ENCODE measurements at places on chromosomes 7 and 10.
A peak's percentile ranks its signal among the peaks of the same experiment; 100 is the strongest.

DNA sequence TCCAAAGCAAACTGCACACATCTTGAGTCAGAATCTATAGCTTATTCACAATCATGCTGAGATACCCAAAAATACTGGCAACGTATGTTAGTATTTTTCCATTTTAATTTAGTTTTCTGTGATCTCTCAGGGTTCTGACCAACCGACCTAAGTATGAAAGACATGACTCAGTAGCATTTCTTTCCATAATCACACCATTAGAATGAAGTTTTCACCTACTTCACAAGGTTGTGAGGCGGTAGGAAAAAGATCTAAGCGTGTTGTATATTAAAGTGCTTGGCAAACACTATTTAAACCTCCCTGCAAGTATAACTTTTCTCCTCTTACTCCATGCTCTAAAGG is 49.1 kb downstream of the PLCE1 start:
- no peak for DNase-seq

DNA sequence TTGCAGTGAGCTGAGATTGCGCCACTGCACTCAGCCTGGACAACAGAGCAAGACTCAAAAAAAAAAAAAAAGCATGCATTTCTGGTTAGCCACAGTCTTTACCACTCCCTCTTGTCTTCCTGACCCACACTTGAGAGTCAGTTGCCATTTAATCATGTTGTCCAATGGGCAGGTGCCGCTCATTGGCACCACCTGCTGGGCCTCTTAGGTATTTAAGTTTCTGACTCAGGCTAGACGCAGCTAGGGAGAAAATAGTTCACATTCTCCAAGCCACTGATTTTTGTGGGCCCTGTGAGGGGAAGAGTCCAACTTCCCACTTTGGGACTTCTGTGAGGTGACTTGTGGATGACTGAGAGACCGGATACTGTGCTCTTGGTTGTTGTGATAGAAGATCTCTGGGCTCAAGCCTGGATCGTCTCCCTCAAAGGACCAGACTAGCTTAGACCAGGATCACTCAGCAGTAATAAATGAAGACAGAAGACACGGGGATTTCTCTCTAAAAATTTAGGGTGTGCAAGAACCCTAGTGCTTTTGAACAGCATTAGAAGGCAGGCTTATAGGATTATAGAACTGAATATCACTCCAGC is 26.8 kb upstream of the SORCS3 start:
- DNase-seq, result peak; percentile 7

DNA sequence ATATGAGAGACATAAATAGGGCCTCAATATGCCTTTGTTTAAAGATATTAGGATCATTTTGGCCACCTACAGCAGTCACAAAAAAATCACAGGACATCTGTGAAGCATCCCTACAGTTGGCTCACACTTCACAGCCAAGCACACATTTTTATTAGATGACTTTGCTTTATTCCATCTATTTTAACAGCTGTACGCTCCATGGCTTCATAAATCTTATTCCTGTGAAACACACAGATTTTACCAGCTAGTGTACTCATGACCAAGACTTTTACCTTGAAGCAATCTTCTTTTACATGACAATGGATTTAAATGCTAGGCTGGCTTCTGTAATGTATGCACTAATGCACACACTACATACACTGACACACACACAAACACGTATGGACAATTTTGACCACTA is 254.8 kb upstream of the PITRM1 start:
- DNase-seq, result peak; percentile 55

- no peak for DNase-seq
Measured at GRCh38 chr7:77352665-77353406, 63.3 kb downstream of the GSAP start.

DNA sequence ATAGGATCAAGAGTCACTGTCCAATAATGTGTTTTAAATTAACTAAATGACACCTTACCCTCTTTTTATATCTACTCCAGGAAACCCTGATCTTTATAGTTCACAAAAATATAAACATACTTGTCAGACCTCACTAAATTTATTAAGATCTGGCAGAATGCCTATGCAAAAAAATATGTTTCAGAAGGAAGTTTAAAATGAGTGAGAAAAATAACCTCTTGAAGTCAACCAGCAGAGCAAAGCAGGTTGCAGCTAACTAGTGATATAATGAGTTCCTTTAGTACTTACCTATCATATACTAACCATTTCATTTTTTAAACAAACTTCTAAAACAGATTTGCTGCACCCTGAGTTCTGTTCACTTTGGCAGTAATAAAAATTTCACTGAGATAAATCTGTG is 14.0 kb upstream of the HGF start:
- DNase-seq, result no peak

DNA sequence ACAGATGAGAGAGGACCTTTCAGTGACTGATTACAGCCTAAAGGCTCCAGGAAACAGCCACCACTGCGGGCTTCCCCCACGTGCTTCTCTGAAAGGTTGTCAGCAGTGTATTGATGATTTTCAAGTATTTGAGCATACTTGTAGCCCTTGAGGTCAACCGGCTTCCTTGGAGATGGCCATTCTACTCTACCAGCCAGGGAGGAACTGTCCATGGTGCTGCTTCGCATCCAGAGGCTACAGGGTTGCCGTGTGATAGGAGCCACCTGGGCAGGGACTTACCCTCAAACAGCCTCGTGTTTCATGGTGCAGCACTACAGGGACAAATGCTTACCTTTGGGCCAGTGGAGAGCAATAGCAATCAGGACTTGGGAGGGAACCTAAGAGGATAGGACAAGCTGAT is 179.5 kb downstream of the DPP6 start:
- DNase-seq, result no peak

DNA sequence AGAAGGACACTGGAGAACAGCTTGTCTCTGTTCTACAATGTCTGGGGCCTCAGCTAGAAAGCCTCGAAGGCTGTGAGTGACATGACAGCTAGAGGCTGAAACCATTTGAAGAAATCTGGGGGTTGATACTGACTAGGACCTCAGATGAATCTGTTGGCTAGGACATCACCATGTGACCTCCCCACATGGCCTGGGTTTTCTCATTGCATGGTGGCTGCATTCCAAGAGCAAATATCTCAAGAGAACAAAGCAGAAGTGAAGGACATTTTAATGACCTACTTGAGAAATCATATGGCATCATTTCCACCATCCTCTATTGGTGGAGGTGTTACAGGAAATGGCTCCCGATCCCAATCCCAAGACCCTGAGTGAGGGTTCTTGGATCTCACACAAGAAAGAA is 450.6 kb upstream of the AUTS2 start:
- DNase-seq, result no peak

GRCh38 chr10:4725917-4726606 is 99.9 kb upstream of the AKR1E2 start:
- peak; percentile 90 for DNase-seq

GRCh38 chr7:135774284-135774683 is 25.7 kb upstream of the FAM180A start:
- peak; percentile 71 for DNase-seq

- DNase-seq, result no peak
Measured at GRCh38 chr10:127315888-127316287, 119.5 kb upstream of the INSYN2A start.

DNA sequence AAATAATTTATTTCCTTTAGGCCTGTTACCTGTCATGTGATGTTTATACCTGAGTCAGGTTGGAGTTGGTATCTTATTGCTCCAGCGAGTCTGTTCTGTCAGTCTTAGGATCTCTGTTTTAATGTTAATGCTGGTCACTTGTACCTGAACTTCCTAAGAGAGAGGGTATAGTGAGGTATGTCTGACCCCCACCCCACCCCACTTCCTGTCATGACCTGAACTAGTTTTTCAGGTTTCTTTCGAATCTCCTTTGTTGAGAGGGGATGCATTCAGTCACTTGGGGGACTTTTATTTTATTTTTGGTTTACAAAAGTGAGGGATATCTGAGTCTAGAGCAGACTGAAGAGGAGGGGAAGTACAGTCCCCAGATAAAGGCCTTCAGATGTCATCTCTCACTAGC is 769.0 kb upstream of the COBL start:
- DNase-seq, result no peak

DNA sequence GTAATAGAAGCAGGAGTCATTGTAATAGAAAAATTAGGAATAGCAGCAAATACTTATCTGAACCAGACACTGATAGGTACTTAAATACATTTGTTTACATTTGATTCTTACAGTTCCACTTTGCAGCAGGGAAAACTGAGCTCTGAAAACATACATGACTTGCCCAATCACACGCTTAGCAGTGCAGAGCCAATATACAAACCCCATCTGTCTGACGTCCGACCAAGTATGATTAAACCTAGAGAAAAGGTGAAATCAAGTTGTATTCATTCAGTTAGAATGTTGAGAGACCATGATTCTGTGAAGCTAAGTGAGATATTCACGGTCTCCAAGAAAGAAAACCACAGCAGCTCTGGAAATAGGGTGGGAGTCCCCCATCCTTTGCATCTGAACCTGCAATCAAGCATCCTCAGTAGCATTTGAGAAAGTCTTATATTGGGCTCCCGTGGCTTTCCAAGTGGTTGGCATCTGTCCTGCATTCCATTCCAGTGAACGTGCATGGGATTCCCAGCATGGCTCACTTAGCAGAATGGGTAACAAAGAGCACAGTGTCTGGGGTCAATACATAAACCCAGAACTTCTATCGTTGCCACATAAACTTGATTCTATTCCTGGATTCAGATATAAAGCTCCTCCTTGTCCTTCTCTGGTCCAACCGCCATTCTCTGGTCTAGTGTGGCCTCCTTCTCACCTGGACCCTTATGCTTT is 148.7 kb upstream of the RSU1 start:
- peak; percentile 96 for DNase-seq

GRCh38 chr10:46559231-46559671 is 2.8 kb upstream of the GPRIN2 start:
- no peak for DNase-seq

GRCh38 chr10:22433875-22434274 is 88.6 kb downstream of the SPAG6 start:
- DNase-seq, result peak; percentile 94

DNA sequence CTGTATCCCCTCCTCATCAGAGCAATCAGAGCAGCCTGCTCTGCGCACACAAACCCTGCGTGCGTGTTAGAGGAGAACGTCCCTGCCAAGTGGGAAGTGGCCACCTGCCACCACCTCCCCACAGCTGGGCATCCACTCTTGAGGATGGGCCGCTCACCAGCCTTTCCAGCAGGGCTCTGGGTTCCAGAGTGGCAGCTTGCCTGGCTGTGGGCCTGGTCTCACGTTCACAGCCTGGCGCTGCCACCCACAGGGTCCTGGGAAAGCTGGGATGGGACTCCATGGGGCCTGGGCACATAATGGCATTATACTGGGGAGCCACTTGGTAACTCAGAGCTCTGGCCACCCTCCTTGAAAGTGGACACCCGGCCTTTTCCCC is 151.1 kb upstream of the PPP2R2D start:
- DNase-seq, result no peak

GRCh38 chr10:95240811-95241210 is 46.8 kb downstream of the ACSM6 start:
- DNase-seq, result no peak

GRCh38 chr7:131106681-131107336 is 220.9 kb upstream of the MKLN1 start:
- DNase-seq, result peak; percentile 34

DNA sequence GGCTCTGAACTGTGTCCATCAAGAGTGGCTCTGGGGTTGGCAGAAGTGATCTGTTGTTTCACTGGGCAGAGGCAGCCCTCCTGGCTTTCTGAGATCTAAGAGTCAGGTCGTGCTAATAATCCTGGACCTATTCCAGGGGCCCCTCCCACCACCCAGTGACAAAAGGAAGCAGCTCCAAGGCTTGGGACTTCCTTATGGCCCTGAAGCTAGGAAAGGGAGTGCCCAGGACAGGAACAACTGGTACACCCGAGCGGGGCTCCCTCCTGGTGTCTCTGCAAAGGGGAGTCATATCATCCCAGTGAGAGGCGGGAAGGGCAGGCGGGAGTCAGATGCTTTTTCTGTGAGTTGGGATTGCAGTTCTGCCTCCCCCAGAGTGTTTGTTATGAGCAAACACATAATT is 32.3 kb downstream of the RPS24 start:
- DNase-seq, result no peak

DNA sequence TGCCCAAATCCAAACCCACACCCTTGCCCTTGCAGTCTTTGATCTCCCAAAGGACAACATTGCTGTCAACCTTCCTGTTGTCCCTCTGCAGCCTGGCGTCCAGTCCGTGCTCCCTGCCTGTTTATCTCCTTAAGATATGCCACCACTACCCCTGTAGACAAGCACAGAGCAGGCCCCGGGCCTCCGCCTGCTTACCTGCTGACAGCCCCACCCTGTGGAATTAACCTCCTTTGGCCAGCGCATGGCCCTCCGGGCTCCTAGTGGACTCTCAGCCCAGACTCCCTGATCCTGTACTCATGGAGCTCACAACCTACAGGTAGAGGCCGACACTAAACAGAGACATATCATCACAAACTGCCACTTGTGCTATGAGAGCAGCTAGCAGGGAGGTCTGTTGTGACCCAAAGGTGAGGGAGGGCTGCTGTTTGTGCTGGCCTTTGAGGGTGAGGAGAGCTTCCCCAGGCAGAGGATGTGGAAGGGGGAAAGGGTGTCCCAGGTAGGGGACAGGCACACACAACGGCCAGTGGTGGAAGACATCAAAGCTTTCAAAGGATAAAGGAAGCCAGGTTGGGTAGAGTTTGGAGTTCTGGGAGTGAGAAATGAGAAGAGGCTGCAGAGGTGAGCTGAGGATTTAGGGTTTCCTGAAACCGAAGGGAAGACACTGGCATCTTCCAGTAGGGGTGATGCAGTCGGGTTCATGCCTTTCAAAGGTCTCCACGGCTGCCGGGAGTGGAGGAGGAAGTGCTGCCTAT is 174.5 kb upstream of the ZMIZ1 start:
- no peak for DNase-seq

GRCh38 chr7:68423356-68423755 is 1174.9 kb upstream of the AUTS2 start:
- no peak for DNase-seq

DNA sequence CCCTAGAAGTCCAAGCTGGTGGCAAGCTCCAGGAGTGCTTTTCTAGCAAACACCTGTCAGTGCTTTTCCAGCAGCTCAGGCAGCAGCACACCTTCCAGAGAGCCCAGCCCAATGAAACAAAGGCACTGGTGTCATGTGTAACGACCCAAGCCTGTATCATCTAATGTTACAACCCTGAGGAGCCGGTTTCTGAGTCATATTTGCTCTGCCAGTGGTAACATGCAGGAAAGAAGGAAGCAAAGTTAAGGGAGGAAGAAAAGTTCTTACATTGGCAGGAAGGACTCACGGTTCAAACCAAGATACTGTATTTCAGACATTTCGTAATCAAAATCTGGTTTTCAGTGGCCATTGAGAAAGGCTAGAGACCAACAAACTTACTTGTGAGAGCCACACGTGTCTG is at the start of gene ANKRD22:
ANKRD22 (minus strand) TSS at position 139 of the 400 bp plus-strand sequence. CDS start 237 bp downstream, outside the sequence.
- DNase-seq, result peak; percentile 57

DNA sequence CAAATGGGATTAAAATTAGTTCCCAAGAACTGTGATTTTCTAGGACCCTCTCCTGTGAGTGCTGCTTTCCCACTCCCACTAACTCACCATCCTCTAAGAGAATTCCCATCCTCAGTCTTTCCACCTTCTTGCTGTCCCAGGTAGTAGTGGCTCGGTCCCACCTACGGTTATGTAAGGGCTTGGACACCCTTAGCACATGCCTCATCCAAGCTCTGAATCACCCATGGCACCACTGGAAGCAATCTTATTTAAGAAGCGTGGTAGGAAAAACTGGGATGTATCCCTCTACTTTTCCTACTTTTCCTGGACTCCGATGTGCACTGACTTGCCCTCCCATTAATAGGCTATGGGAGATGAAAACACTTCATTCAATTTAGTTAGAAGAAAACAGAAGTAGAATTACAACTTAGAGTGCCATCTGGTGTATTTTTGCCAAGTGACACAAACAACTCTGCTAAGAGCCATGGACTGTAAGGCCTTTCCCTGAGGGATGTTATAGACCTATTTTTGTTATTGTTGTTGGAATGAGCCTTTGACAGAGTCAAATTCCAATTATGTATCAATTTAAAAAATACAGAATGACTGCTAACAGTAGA is 13.7 kb upstream of the ANKRD22 start:
- DNase-seq, result peak; percentile 49
